ENCODE measurements at places on chromosomes 6 and 20.

DNA sequence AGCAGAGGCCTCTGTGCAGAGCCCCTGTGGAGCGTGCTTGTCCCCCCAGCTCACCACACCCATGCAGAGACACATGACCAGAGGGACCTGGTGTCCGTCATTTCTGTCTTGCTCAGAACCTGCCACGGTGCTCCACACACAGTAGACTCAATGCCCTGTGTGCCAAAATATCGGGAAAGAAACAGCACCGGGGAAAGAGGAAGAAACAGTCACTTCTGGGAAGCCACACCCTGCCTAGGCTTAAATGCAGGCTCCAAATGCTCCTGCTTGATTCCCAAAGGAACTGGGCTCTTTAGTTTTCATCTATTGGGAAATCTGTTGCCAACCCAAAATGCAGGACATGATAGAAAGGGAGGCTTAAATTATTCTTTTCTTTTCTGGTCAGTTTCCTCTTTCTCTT lies 503.9 kb downstream of the CD83 start:
- no peak for DNase-seq

DNA sequence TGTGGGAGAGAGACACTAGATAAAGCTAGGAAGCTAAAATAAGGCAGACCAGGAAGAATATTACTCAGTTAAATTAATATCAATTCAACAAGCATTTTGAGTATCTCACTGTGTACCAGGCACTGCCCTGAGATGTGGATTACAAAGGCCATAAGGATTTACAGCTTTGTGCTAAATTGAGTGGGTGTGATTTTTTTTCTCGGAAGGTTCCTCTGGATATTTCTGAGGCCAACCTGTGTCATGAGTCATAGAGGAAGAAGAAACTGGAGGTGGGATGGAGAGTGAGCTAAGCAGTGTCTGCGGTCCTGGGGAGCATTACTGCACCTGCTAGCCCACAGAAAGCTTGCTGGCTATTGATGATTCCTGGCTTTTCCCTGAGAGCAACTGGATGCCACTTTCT lies 135.2 kb downstream of the RFPL4B start:
- no peak for DNase-seq

GRCh38 chr6:149984773-149985172 lies 21.0 kb downstream of the ULBP1 start:
- DNase-seq, result no peak

DNA sequence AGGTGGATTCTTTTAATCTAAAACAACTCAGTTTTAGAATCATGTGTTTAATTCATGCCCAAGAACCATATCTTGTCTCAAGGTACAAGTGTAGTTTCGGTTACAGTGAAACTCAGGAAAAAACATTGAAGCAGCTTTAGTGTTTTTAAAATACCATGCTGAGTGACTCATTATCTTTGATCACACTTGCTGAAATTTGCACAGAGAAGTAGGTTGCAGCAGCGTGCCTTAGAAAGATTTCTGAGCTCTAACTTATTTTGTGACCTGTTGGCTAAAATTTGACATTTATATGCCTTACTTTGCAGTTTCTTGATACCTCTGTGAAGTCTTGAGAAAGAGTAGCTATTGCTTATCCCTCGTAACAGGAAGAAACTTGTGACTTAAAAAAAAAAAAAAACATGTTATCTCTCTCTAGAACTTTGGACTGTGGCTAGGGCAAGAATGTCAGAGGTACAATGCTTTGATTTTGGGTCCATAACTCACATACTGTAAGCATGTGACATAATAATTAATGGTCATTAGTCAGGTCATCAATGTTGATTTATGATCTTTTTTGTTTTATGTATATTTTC lies 34.5 kb upstream of the FUCA2 start:
- no peak for DNase-seq

DNA sequence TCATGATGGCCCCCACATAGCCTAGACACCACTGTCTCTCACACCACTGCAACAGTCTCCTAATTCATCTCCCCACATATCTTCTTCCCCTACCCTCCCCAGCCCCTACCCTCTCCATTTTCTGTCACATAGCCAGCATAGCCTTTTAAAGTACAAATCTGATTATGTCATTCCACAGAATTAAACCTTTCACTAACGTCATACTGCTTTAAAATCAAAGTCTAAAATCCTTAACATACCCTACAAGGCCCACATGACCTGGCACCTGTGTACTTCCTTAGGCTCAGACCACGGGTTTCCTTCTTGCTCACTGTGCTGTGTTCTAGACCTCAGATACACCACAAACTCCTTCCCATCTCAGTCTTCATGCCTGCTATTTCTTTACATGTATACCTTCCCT lies 5.9 kb downstream of the OSTM1 start:
- no peak for DNase-seq

DNA sequence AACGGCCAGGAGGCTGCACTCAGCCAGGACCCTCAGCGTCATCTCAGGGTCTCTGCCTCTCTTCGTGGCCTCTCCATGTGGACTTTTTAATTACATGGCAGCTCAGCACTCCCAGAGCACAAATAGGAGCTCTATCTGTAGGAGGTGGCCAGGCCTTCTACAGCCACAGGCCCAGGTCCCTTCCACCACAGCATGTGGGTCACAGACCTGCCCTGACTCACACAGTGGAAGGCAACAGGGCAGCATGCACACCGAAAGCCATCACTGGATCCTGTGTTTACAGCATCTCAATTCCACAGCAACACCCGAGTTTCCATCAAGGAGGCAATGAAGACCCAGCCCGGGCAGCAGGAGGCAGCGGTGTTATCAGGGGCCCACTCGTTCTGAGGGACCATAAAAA lies 65.8 kb upstream of the CD93 start:
- DNase-seq, result no peak

GRCh38 chr6:102474041-102474807 lies 1080.7 kb downstream of the GRIK2 start:
- DNase-seq, result no peak

- DNase-seq, result no peak
Measured at GRCh38 chr6:106866875-106867658, 107.5 kb downstream of the CD24 start.

DNA sequence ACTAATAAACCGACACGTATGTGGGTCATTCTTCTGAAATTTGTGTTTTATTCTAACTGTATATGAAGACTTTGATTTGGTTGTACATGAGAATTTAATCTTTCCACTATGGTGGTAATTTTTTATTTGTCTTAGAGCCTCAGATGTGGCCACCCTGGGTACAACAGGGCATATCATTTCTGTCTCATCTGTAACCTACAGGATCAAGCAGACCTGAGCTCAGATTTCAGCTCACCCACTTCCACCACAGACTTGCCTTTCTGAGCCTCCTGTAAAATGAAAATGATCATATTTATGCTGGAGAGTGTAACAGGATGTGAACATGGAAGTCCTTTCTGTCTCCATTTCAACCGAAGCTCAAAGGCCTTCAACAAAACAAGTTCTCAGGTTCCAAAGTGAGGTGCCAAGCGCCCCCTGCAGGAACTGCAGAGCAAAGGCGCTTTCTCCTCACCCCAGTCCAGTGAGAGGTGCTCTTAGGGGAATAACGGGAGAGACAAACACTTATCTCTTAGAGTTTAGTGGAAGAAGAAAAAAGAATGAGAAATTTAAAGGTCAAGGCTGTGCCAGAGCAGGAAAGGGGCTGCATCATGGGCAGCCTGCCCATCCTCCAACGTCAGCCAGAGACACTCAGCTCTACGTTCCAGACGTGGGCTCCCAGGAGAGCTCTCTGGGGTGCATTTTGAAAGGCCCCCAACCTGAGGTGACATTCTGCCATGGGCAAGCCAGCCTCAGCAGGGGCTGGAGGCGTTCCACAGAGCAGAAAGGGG lies 23.0 kb upstream of the CD24 start:
- DNase-seq, result peak; percentile 86
